ENCODE measurements at places on chromosomes 16 and 17. TPM values are rescaled to one million over a fixed set of nuclear protein-coding genes. Genes with fewer than 3 reads are reported as not detected.

- DNase-seq: no peak
- H3K27me3 ChIP-seq: peaks cover 60% of the 10 kb centered on the region
- no peak overlapping the region for H3K4me3 ChIP-seq
- no peaks in the 10 kb centered on the region for H3K4me1 ChIP-seq
- no peak overlapping the region for H3K27ac ChIP-seq
- no peaks in the 10 kb centered on the region for H3K36me3 ChIP-seq
These were observed 33.9 kb upstream of the ZKSCAN2 start for GRCh38 chr16:25291580-25291979.

DNA sequence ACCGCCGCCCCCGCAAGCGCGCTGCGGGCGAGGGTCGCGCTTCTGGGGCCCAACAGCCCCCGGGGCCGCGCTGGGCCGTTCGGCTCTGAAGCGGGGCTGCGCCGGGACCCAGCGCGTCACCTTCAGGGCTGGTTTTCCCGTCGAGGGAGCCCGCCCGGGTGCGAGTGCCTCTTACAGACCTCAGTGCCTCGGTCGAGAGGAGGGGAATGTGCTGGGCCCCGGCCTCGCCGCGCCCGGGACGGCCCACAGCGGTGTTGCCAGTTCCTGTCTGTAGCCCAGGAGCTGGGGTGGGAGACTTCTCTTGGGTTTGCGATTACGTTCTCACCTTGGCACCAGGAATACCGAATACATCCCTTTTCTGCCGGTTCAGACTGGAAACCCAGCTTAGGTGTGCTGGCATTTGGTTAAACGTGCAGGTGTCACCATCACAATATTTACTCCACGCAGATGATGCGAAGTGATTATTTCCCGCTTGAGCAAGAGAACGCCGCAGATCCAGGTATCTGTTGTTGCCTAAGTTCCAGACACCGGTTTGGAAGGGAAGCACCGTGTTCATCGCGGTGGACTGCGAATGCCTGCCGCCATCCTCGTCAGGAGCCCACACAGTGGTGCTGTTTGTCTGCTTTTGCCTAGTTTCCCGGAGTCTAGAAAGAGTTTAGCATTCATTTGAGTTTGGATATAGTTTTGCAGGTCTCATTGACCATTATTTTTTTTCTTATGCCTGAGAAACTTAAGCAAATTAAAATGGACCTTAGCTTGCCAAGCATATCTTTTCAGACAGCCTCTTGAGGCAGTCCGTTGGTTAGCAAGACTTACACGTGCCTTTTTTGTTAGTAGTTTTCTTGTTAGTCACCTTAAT, 914 bp downstream of the MAP1LC3B start:
- DNase-seq: peak; percentile 42
- H3K4me1 ChIP-seq: peaks cover 30% of the 10 kb centered on the region
- no peaks in the 10 kb centered on the region for H3K27me3 ChIP-seq
- H3K27ac ChIP-seq: no peak overlapping the region
- peak overlapping the region; percentile 92 for H3K4me3 ChIP-seq

- H3K27ac ChIP-seq: no peak overlapping the region
- DNase-seq: peak; percentile 53
- H3K4me1 ChIP-seq: peaks cover 42% of the 10 kb centered on the region
- H3K36me3 ChIP-seq: no peaks in the 10 kb centered on the region
- H3K4me3 ChIP-seq: no peak overlapping the region
- H3K27me3 ChIP-seq: no peaks in the 10 kb centered on the region
These were observed 14.6 kb downstream of the ATP5PD start for GRCh38 chr17:75031972-75032719.

- no peaks in the 10 kb centered on the region for H3K4me1 ChIP-seq
- no peak overlapping the region for H3K4me3 ChIP-seq
- H3K36me3 ChIP-seq: no peaks in the 10 kb centered on the region
- H3K27me3 ChIP-seq: no peaks in the 10 kb centered on the region
- no peak for DNase-seq
- H3K27ac ChIP-seq: no peak overlapping the region
These were observed 22.2 kb downstream of the ANKFN1 start for GRCh38 chr17:56175299-56175955.

DNA sequence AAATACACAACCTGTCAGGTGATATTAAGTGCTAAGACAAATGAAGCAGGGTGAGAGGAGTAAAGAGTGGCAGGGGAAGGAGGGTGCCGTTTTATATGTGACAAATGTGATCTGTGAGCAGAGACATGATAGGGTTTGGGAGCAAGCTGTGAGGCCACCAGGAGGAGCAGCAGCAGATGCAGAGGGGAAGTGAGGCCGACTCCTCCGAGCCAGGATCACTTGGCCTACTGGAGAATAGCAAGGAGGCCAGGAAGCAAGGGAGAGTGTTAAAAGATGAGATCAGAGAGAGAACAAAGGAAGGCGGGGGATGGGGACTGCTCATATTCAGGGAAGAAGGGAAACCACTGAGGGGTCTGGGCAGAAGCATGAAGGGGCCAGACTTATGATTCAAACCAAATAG, 129.4 kb downstream of the TANGO6 start:
- H3K27ac ChIP-seq: no peak overlapping the region
- H3K4me3 ChIP-seq: no peak overlapping the region
- H3K27me3 ChIP-seq: no peaks in the 10 kb centered on the region

GRCh38 chr16:13902677-13903076, 17.3 kb upstream of the ERCC4 start:
- H3K4me3 ChIP-seq: no peak overlapping the region
- peaks cover 15% of the 10 kb centered on the region for H3K27me3 ChIP-seq
- H3K4me1 ChIP-seq: no peaks in the 10 kb centered on the region
- H3K36me3 ChIP-seq: no peaks in the 10 kb centered on the region
- DNase-seq: no peak

- no peak overlapping the region for H3K27ac ChIP-seq
- peaks cover 41% of the 10 kb centered on the region for H3K27me3 ChIP-seq
- no peak for DNase-seq
These were observed 116.7 kb downstream of the CACNG3 start for GRCh38 chr16:24372824-24373223.

GRCh38 chr17:47870056-47870455, 19.1 kb upstream of the SP6 start:
- H3K27ac ChIP-seq: no peak overlapping the region
- no peak for DNase-seq
- H3K36me3 ChIP-seq: no peaks in the 10 kb centered on the region
- H3K4me3 ChIP-seq: no peak overlapping the region
- no peaks in the 10 kb centered on the region for H3K27me3 ChIP-seq

DNA sequence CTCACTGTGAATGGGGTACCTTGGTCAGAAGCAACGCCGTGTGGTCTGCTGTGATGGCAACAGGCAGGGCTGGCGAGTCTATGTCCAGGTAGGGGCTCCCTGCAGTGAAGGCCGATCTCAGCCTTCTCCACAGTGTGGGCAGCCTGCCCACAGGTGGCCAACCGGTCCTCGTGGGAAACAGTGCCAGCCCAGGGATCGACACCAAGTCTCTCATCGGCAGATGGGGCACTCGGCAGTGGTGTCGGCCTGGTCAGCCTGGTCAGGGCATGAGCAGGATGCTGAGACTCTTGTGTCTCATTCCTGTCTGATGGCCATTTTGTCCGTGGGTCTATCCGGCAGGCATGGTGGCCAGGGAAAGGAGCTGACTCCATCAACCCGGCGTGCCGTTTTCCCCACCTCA, 92.2 kb downstream of the TNFRSF13B start:
- no peak overlapping the region for H3K27ac ChIP-seq
- H3K4me1 ChIP-seq: no peaks in the 10 kb centered on the region
- no peaks in the 10 kb centered on the region for H3K27me3 ChIP-seq

DNA sequence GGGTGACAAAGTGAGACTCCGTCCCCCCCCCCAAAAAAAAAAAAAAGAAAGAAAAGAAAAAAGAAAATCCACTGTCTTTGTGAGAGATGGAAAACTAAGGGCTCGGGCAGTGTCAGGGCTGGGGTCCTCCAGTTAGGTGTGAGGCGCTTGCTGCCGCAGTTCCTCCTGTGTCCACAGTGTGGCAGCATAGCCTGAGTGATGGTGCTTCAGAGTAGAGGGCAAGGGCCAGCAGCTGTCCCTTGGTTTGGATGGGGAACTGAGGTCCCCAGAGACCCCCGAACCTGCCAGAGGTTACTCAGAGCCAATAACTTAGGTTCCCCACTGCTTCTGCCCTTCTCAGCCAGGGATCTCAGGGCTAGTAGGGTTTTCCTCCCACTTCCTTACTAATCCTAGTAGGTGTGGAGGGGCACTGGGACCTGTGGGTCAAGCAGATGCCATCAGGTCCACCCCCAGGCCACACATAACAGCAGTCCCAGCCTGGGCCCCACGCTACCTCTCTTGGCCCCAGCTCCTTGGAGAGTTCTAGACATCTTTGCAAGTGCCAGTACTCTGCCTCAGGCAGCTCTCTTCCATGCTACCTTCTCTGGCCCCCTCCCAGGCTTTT, 7.9 kb upstream of the LLGL1 start:
- no peaks in the 10 kb centered on the region for H3K36me3 ChIP-seq
- no peak overlapping the region for H3K27ac ChIP-seq
- H3K4me1 ChIP-seq: peaks cover 22% of the 10 kb centered on the region
- H3K4me3 ChIP-seq: no peak overlapping the region

DNA sequence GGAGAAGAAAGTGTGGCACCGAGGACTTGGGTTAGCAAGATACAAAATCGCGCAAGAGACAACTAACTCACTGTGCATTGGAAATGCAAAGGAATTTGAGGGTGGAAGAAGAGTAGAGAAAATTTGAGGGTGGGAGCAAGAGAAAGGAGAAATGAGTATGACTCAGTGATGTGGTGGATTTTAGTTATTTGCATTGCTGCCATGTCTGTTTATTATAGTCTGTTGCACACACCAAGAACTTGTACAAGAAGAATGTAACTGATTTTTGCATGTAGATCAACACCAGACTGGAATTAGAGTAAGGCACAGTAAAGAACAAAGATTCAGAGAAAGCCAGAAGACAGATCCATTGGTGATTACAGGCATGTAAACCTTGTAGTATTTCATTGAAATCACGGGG, 71.6 kb upstream of the SMIM36 start:
- no peaks in the 10 kb centered on the region for H3K36me3 ChIP-seq
- no peaks in the 10 kb centered on the region for H3K27me3 ChIP-seq
- DNase-seq: no peak

- no peak overlapping the region for H3K4me3 ChIP-seq
- H3K36me3 ChIP-seq: no peaks in the 10 kb centered on the region
These were observed 12.6 kb downstream of the RBFOX3 start for GRCh38 chr17:79597996-79598895.

DNA sequence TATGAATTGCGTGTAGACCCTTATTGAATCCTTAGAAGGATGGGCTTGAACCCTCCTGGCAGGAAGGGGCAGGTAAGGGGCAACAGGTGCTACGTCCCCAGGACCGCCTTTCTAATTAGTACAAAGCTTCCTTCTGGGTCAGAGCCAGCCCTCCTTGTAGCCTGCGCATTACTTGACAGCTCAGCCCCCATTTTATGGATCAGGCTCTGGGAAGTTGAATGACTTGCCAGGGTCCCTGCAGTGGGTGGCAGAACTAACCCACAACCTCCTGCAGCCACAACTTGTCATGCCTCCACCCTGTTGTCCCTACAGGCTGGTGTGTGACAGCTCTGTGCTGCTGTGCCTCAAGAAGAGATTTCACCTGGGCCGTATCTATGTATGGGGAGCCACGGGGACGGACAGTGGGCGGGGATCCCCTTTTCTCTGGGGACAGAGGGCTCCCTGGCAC, 2.7 kb downstream of the MYO15B start:
- H3K36me3 ChIP-seq: no peaks in the 10 kb centered on the region
- no peaks in the 10 kb centered on the region for H3K27me3 ChIP-seq
- H3K27ac ChIP-seq: no peak overlapping the region
- H3K4me1 ChIP-seq: no peaks in the 10 kb centered on the region
- no peak for DNase-seq
- H3K4me3 ChIP-seq: no peak overlapping the region

DNA sequence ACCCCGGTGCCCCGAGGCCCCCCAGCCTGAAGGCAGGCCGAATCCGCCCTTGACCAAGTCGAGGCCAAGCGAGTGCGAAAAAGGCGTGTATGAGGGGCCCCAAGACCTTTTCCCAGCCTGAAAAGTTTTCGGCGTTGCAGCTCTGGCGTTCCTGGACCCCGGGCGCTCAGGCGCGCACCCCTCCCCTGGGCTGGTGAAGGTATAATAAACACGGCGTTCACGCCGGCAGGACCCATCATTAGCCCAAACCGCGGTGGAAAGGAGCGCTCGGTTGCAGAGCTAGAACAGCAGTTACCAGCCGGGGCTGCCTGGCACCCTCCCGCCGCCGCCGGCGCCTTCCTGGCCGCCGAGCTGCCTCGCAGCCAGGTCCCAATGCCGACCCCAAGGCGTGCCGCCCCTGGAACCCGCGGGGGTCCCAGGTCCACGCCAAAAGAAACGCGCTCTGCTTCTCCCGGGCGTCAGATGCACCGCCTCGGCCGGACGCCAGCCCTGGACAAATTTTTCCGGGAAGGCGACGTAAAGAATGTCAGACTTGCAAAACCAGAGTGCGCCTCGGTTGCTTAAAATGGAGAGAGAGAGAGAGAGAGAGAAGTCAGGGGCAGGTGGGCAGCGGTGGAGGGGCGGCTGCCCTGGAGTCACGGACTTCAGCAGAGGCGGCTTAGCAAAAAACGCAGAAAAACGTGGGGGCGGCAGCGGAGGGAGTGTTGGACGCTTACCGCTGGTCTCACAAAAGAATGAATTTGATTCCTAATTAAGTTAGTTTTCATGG, 11.5 kb upstream of the FOXF1 start:
- H3K36me3 ChIP-seq: no peaks in the 10 kb centered on the region
- H3K27ac ChIP-seq: no peak overlapping the region
- no peak overlapping the region for H3K4me3 ChIP-seq
- no peaks in the 10 kb centered on the region for H3K4me1 ChIP-seq
- H3K27me3 ChIP-seq: peaks cover 89% of the 10 kb centered on the region

DNA sequence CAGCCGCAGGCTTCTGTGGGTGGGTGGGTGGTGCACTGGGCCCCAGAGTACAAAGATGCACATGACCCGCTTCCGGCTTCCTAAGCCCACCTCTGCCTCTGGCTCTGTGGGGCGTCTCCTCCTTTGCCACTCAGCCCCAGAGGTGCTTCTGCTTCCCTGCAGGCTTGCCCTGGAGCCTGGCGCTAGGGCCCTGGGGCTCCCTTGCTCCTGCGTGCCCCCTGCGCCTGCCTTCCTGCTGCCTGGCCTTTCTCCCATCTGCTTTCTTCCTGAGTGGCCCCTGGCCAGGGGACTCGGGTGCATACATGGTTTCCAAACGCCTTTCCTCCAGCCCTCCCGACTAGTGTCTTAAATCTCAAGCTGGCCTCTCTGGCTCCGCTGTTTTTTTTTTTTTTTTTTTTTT, 3.4 kb downstream of the WWOX start:
- H3K4me1 ChIP-seq: peaks cover 11% of the 10 kb centered on the region
- H3K4me3 ChIP-seq: no peak overlapping the region
- no peak for DNase-seq
- no peaks in the 10 kb centered on the region for H3K36me3 ChIP-seq

- no peak overlapping the region for H3K4me3 ChIP-seq
- H3K4me1 ChIP-seq: no peaks in the 10 kb centered on the region
- peaks cover 1% of the 10 kb centered on the region for H3K36me3 ChIP-seq
- no peak overlapping the region for H3K27ac ChIP-seq
These were observed 25.2 kb upstream of the CFAP20 start for GRCh38 chr16:58154345-58154744.

- DNase-seq: no peak
- H3K4me1 ChIP-seq: peaks cover 23% of the 10 kb centered on the region
- peaks cover 37% of the 10 kb centered on the region for H3K27me3 ChIP-seq
- no peak overlapping the region for H3K27ac ChIP-seq
- H3K4me3 ChIP-seq: no peak overlapping the region
These were observed 18.2 kb upstream of the TBX21 start for GRCh38 chr17:47714773-47715396.

The TMIGD1 gene
- not detected for total RNA-seq

The ABHD15 gene
- 12.9 TPM for total RNA-seq

The WNT3 gene
- total RNA-seq: 14.0 TPM

The FGF11 gene
- 15.2 TPM for total RNA-seq

The MT1E gene
- 22.2 TPM for total RNA-seq

The MRPL45 gene
- 56.2 TPM for total RNA-seq

The CCL7 gene
- not detected for total RNA-seq

The ETV4 gene
- total RNA-seq: 61.9 TPM

The EPX gene
- total RNA-seq: not detected

The YPEL2 gene
- 11.6 TPM for total RNA-seq
